ENCODE measurements at places on chromosomes 2 and 18.

DNA sequence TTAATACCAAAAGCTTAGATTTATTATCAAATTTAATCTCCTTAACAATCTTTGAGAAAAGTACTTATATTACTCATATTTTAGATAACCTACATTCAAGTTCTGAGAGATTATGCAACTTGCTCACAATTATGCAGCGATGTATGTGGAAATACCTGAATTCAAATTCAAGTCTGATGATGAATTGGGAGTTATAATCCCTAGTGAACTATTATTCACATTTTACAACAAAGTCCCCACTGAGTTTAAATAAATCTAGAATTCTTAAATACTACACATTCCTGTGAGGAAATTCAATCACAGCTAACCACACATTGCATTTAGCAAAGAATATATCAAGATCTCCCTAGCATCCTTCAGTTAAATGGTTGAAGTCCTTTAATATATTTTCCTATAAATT is 278.4 kb downstream of the NOL4 start:
- no peak for DNase-seq

DNA sequence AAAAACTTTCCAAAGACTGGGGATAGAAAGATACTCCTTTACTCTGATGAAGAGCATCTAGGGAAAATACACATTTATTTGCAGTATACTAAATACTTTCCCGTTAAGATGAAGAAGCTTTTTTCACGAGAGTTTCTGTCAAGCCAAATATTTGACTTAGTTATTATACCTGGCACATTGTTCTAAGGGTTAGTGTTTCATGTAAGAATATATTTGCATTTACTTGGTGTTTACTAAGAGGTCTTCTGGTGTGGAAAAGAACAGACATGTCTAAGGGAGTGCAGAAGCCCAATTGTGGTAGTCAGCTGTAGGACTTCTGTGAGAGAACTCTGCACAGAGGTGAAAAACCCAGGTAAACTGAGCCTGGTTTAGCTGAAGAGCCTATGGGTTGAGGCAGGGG is 457.6 kb upstream of the SOX11 start:
- no peak for DNase-seq

DNA sequence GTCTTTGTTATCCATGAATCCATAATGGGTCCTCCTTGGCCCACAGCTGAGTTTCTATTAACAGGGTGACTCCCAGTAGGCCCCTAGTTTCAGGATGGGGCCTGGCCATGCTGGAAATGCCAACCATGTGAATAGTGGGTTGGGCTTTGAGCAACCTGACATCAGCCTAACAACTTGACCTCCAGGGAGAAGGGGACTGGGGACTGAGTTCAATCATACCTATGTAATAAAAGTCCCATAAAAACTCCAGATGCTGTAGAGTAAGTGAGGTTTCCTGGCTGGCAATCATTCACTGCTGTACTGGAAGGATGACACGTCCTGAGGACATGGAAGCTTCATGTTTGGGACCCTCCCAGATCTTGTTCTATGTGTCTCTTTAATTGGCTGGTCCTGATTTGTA is 7.9 kb downstream of the REV1 start:
- DNase-seq = no peak

- DNase-seq = no peak
Observed at GRCh38 chr2:238928520-238929241, 80.8 kb downstream of the TWIST2 start.

- DNase-seq = no peak
Observed at GRCh38 chr18:48858676-48859075, 92.1 kb downstream of the SMAD7 start.

GRCh38 chr2:176261136-176261535 is 8.1 kb upstream of the MTX2 start:
- DNase-seq = no peak

GRCh38 chr2:239752951-239753350 is 272.2 kb downstream of the NDUFA10 start:
- DNase-seq = no peak

DNA sequence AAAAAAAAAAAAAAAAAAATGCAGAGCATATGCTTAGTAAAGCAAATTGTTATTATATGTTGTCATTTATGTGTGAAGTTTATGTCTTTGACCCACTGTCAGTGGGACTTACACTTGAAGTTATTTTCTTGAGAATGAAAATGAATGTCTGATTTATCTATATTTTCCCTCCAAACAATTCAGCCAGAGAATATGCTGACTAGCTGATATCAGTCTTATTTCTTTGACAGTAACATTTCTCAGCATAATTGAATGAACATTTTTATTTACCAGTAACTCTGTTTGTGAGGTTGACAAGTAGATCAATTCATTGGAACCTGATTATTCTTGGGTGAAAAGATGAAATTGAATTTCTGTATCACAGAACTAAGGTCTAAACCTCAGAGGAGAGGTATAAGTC is 40.0 kb upstream of the VPS54 start:
- DNase-seq = no peak

DNA sequence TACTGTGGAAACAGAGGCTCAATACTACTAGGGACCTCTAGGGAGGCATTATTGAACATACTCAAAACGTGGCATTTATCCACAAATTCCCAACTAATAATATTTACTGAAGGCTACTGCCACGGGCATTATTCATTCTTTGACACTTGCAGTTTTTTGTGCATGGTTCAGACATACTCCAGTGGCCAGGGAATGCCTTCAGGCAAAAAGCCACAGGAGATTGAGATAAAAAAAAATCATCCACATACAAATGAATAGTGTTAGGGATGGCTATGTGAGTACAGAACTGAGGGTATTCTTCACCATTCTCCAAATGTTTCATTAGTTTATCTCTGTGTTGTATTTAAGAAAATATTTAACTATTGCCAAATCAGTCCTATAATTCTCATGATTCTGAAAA is 974.9 kb upstream of the PIK3C3 start:
- no peak for DNase-seq

DNA sequence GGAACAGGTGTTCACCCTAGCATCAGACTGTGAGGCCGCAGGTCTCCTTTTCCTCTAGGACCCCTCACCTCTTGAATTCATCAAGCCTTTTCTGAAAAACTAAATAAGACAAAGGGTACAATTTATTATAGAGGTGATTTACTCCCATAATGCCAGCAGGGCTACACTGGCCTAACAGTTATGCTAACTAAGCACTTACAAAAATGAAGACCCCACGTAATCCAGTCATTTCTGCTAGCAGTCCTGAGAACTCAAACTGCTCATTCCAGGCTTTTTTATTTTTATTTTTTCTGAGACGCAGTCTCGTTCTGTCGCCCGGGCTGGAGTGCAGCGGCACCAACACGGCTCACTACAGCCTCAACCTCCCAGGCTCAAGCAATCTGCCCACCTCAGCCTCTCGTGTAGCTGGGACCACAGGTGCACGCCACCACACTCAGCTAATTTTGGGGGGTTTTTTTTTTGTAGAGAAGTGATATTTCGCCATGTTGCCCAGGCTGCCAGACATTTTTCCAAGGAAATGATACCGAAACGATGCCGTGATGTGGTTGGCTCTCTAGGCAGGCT is 14.2 kb downstream of the CAPG start:
- no peak for DNase-seq
